Left lung (tissue), 14 donors: ENCODE measurements at places on chromosomes 2 and 18. TPM values are rescaled to one million over a fixed set of nuclear protein-coding genes. Genes with fewer than 3 reads are reported as not detected.

DNA sequence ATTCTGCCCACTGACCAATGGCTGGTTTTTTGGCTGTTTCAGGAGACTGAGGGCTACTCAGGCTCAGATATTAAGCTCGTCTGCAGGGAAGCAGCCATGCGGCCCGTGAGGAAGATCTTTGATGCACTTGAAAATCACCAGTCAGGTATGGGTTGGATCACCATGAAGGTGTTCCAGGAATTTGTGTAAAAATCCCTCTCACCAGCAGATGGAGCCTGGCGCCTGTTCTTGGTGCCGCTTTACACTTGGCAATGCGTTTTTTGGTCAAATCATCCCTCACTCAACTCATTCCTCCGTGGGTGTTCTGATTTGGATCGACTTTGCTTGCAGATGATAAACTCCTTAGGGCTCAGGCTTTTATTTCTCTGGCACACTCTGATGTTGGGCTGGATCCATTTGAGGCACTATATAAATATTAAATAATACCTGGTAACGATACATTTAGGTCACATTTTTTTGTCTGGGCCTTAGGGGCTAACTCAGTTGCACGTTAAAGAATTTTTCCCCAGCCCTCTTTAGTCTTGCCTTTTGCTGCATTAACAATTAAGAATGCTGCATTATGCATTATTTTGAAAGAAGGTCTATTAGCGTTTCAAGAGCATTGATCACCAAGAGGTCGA lies 50.0 kb downstream of the HDHD2 start:
- no peaks in the 10 kb centered on the region for H3K27me3 ChIP-seq
- no peaks in the 10 kb centered on the region for H3K4me1 ChIP-seq
- H3K4me3 ChIP-seq, result no peak overlapping the region
- peak; percentile 52 for DNase-seq

GRCh38 chr2:23386339-23387220 lies 1.6 kb downstream of the KLHL29 start:
- no peak overlapping the region for H3K27ac ChIP-seq
- no peaks in the 10 kb centered on the region for H3K36me3 ChIP-seq
- peak overlapping the region; percentile 60 for H3K4me3 ChIP-seq
- peaks cover 99% of the 10 kb centered on the region for H3K27me3 ChIP-seq
- H3K4me1 ChIP-seq, result peaks cover 5% of the 10 kb centered on the region
- peak; percentile 27 for DNase-seq

GRCh38 chr2:149005471-149006077 lies 32.9 kb upstream of the LYPD6B start:
- DNase-seq, result no peak
- no peaks in the 10 kb centered on the region for H3K4me1 ChIP-seq
- H3K36me3 ChIP-seq, result no peaks in the 10 kb centered on the region

GRCh38 chr2:27370816-27371620 lies 602 bp downstream of the SNX17 start:
- H3K4me1 ChIP-seq, result peaks cover 31% of the 10 kb centered on the region
- H3K27ac ChIP-seq, result peak overlapping the region; percentile 94
- H3K27me3 ChIP-seq, result no peaks in the 10 kb centered on the region

DNA sequence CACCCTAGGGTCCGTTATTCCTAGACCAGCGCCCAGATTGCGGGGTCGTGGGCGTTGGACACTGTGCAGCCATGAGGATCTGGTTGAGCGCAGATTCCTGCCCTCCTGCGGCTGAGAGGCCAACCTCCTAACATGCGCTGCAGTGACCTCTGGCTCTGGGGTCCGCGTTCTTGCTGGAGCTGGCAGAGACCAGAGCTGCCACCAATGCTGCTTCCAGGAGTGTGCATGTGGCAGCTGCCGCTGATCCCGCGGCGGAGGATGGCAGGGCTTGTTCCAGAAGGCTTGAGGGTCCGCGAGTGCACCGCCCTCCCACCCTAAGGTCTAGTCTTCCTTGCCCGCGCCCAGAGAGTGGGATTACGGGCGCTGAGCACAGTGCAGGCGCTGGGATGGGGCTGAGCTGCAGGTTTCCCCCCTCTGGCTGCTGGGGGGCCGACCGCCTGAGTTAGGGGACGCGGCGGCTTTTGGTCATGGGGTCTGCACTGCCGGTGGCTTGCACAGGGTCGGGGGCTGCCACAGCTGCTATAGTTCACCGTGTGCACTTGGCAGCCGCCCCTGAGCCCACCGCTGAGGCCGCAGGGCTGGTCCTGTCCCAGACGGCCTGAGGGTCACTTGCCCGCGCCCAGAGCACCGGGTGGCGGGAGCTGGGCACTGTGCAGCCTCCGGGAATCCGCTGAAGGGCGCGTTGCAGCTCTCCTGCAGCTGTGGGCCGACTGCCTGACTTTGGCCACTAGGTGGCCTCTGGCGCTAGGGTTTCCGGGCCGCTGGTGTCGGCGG lies 145.9 kb downstream of the CCDC74A start:
- peak; percentile 45 for DNase-seq
- no peak overlapping the region for H3K27ac ChIP-seq
- H3K4me3 ChIP-seq, result no peak overlapping the region

DNA sequence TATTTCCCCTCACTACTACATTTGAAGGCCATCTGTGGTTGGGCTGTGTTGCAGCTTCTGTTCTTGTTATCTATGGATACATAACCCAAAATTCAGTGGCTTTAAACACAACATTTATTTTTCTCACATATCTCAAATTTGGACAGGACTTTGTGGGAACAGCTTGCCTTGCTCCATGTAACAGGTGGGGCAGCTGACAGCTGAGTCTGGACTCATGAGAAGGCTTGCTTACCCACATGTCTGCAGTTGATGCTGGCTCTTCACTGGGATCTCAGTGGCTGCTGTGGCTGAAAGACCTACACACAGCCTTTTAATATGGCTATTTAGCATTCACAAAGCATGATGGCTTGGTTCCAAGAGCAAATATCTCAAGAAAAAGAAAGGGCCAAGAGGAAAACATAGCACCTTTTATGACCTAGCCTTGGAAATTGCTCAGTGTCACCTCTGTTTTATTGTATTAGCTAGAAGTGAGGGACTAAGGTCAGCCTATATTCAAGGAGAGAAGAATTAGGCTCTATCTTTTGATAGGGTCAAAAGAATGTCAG lies 296.8 kb upstream of the ZNF521 start:
- no peak overlapping the region for H3K4me3 ChIP-seq
- no peaks in the 10 kb centered on the region for H3K4me1 ChIP-seq
- no peaks in the 10 kb centered on the region for H3K27me3 ChIP-seq
- no peaks in the 10 kb centered on the region for H3K36me3 ChIP-seq
- no peak for DNase-seq

DNA sequence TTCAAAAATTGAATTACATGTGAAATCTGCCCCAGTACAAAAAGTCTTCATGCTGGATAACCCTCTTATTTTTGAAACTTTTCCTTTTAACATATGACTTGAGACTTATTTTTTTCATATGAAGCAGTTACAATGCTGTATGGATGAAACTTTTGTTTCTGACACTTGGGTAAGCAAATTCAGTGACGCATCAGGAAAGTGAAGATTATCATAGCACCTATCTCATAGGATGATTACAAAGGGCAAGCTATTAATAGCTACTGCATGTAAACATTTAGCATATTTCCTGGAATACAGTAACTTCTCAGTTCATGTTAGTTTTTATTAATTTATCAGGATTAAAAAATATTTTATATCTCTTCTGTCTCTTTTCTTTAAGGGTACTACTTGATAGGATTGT lies 1109.2 kb downstream of the LRP1B start:
- H3K27ac ChIP-seq, result no peak overlapping the region
- no peaks in the 10 kb centered on the region for H3K27me3 ChIP-seq
- no peaks in the 10 kb centered on the region for H3K4me1 ChIP-seq
- H3K4me3 ChIP-seq, result no peak overlapping the region
- DNase-seq, result no peak

DNA sequence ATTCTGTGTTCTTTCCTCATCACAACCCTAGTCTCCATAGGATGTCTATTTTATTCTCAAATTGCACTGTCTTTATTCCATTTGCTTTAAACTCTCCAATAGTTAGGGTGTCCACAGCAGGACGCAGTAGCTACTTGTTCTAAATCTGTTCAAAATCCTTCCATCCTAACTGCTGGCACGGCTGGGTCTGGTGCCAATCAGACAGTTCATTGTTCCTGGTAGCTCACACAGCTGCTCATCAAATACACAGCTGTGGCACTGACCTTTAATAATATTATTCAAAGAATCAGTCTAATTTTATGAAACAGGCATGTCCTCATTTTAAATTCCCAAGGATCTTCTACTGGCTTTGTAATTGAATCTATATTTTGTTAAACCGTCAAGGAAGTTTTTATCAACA lies 59.7 kb upstream of the TMEFF2 start:
- no peaks in the 10 kb centered on the region for H3K4me1 ChIP-seq
- no peaks in the 10 kb centered on the region for H3K36me3 ChIP-seq
- H3K27ac ChIP-seq, result no peak overlapping the region

GRCh38 chr2:166365803-166366420 lies 9.8 kb downstream of the SCN9A start:
- no peak overlapping the region for H3K4me3 ChIP-seq
- H3K27ac ChIP-seq, result no peak overlapping the region
- H3K27me3 ChIP-seq, result no peaks in the 10 kb centered on the region
- no peak for DNase-seq
- H3K36me3 ChIP-seq, result no peaks in the 10 kb centered on the region
- H3K4me1 ChIP-seq, result no peaks in the 10 kb centered on the region

PROC gene
- total RNA-seq, result not detected

DCC gene
- 0.61 TPM for total RNA-seq

PRKAG3 gene
- not detected for total RNA-seq

CD8B gene
- total RNA-seq, result 3.6 TPM

TNFRSF11A gene
- 4.7 TPM for total RNA-seq
